ENCODE measurements at places on chromosomes 1 and 21. TPM values are rescaled to one million over a fixed set of nuclear protein-coding genes. Genes with fewer than 3 reads are reported as not detected.
A peak's percentile ranks its signal among the peaks of the same experiment; 100 is the strongest.

Gene NHLH2
- total RNA-seq, result not detected

Gene CD1C
- total RNA-seq, result 5.0 TPM

Gene MSH4
- 0.27 TPM for total RNA-seq

Gene DOCK7
- 7.8 TPM for total RNA-seq

Gene KCNH1
- not detected for total RNA-seq

DNA sequence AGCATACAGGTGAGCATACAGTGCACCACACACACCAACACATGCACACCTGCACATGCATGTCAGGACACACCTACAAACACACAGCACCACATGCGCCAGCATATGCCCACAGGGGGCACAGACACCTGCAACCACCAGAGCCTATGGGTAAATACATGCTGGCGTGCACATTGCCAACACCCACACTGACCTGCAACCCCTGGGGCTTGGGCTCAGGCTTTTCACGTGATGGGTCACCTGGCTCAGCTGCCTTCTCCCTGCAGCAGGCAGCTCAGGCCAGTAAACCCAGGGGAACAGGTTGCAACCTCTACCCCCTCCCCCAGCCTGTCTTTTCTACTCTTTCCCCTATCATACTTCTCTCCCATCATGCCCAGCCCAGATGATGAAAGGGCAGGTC, 8.1 kb downstream of the CD247 start:
- H3K27ac ChIP-seq, result peak overlapping the region; percentile 99
- peak overlapping the region; percentile 90 for H3K4me3 ChIP-seq
- peaks cover 3% of the 10 kb centered on the region for H3K36me3 ChIP-seq

DNA sequence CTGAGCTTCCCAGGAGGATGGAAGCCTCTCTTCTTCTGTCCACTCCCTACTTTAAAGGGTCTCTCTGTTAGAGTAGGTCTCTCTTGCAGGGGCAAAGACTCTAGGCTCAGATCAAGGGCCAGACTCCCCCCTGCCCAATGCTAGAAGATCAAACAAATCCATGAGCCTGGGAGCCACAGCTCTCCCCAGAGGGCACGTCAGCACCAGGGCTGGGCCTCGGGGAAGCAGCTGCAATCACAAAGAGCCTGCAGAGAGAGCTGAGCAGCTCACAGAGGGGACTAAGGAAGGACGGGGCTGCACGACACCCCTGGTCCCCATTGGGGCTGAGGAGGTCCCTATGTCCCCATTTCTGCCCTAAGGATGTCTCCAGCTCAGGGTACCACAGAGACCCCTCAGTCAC, 3.9 kb downstream of the CNTN2 start:
- H3K4me3 ChIP-seq, result no peak overlapping the region
- peaks cover 44% of the 10 kb centered on the region for H3K27me3 ChIP-seq
- H3K4me1 ChIP-seq, result peaks cover 2% of the 10 kb centered on the region
- no peak for DNase-seq

DNA sequence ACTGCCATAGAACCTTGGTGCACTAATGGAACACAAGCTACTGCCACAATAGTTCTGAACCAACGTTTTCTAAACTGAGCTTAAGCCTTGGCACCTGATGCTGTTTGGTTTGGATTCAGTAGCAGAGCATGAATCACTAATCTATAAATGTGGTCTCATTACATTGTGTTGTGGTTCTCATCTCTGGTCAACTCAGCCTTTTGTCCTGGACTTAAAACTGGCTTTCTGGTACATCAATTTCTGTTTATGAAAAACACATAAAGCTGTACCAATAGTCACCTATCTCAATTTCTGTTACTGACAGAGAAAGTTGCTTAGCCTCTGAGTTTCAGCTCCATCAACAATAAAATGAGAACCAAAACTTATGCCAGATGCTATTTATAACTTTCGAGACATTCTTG, 197.5 kb upstream of the KIAA0040 start:
- DNase-seq, result no peak
- H3K4me1 ChIP-seq, result no peaks in the 10 kb centered on the region
- no peak overlapping the region for H3K4me3 ChIP-seq
- peaks cover 68% of the 10 kb centered on the region for H3K27me3 ChIP-seq

DNA sequence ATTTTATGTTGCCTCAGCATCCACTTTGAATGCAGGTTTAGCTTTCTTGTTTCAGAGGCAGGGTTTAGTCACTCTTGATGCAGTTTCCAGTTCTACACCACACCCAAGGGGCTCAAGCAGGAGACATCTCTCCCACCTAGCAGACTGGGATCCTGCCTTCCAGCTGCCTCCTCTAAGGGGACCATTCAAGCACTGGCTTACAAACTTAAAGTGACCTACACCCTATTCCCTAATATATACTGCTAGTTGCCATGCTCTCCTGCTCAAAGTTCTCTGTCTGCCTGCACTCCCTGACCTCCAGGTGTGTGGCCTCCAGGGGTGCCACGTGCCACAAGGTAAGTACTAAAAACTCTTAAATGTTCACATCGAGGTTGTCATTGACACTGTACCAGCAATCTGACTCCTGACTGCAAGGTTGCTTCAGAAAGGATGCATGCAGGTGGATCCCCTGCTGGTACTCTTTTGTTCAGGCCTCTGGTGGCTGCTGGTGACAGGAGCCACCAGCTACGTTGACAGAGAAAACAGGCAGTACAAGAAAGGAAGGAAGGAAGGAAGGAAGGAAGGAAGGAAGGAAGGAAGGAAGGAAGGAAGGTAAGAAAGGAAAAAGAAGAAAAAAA, 185.9 kb downstream of the COQ8A start:
- no peaks in the 10 kb centered on the region for H3K36me3 ChIP-seq
- DNase-seq, result no peak
- no peak overlapping the region for H3K27ac ChIP-seq

DNA sequence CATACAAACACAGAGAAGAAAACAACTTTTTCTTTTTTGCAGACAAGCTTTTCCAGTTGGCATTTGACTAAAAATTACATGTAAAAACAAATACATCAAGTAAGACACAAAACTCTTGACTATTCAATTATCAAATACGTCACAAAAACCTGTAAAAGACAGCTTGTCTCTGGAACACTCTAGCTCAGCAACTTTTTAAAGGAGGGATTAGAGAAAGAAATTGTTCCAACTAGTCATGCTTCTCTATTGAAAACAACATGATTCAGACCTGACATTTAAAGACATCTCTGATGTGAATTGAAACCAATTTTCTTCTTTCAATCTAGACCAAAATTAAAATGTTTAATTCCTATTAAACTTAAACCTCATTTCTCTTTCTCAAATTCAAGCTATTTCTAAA, 30.3 kb downstream of the SMYD3 start:
- H3K27me3 ChIP-seq, result no peaks in the 10 kb centered on the region
- H3K4me3 ChIP-seq, result no peak overlapping the region
- no peak overlapping the region for H3K27ac ChIP-seq

DNA sequence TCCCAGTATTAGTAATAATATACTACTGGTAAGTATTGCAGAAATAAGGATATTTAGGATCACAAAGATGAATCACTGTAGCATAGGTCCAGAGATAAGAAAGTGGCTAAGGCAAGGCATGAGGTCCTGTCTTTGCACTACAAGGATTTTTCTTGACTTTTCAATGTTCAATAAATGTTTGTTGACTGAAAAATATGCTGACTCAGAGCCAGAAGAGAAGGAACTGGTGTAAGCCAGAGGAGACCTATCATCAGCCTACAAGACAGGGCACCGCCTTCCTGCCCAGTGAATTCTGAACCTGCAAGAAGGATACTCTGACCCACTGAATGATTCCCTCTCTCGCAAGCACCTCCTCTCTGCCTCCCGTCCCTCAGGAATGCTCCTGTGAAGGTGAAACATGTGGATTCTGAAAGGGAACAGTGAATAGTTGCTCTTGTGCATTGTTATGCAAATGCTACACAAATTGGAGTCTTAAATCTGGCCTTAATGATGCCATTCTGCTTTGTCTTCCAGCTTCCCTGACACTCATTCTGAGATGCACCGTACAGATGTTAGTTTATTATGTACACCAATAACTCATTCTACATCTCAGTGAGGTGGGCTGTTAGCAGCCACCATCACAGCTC, 540.0 kb downstream of the OMA1 start:
- no peaks in the 10 kb centered on the region for H3K36me3 ChIP-seq
- H3K4me1 ChIP-seq, result no peaks in the 10 kb centered on the region
- DNase-seq, result no peak
- no peak overlapping the region for H3K4me3 ChIP-seq

DNA sequence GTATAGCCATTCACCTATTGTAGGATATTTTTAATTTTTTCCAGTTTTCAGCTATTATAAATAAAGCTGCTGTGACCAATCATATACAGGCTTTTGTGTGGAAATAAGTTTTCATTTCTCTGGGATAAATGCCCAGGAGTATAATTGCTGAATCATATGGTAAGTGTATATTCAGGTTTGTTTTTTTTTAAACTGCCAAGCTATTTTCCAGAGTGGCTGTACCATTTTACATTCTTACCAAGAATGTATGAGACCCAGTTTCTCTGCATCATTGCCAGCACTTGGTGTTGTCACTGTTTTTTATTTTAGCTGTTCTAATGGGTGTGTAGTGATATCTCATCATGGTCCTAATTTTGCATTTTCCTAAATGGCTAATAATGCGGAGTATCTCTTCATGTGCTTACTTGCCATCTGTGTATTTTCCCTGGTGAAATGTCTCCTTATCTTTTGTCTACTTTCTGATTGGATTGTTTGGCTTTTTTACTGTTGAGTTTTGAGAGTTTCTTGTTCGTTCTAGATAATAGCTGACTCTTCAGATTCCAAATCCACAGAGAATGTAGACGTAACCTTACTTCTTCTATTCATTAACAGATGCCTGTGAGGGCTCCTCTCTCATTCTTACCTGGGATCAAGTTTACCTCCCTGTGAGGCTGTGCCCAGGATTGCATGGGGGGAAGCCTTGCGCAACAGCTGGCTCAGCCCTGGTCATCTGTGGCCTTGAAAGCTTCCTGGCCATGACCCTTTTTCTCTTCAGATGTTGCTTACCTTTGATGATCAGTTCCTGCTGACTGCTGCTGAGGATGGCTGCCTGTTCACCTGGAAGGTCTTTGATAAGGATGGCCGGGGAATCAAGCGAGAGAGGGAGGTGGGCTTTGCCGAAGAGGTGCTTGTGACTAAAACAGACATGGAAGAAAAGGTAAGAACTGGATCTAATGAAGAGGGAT, 42.6 kb downstream of the CFAP57 start:
- peaks cover 9% of the 10 kb centered on the region for H3K36me3 ChIP-seq
- H3K27ac ChIP-seq, result no peak overlapping the region
- H3K4me3 ChIP-seq, result no peak overlapping the region
- H3K4me1 ChIP-seq, result no peaks in the 10 kb centered on the region
- no peak for DNase-seq

DNA sequence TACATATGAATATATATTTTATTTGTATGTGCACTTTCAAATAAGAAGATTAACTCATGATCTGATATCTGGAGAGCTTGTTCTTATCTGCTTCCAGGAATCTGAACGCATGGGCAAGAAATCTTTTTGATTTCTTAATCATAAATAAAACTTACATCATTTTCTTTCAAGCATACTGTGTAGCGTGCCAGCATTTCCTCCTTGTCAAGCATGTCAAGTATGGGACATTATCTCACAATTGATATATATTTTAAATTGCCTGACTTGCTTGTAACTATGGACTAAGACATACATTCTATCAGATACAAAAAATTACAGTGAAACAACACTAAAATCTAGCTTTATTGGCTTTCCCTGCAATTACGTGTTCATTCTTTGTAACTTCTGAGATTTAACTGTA, 1128.2 kb downstream of the PLA2G4A start:
- DNase-seq, result no peak
- H3K27ac ChIP-seq, result no peak overlapping the region
- no peaks in the 10 kb centered on the region for H3K36me3 ChIP-seq
- no peak overlapping the region for H3K4me3 ChIP-seq
- no peaks in the 10 kb centered on the region for H3K4me1 ChIP-seq

- peaks cover 28% of the 10 kb centered on the region for H3K27me3 ChIP-seq
- H3K27ac ChIP-seq, result no peak overlapping the region
- no peaks in the 10 kb centered on the region for H3K36me3 ChIP-seq
- H3K4me3 ChIP-seq, result no peak overlapping the region
- DNase-seq, result no peak
- H3K4me1 ChIP-seq, result peaks cover 2% of the 10 kb centered on the region
Measured at GRCh38 chr1:200174525-200175295, 147.2 kb downstream of the NR5A2 start.
